ENCODE measurements at places on chromosomes 4 and X.

DNA sequence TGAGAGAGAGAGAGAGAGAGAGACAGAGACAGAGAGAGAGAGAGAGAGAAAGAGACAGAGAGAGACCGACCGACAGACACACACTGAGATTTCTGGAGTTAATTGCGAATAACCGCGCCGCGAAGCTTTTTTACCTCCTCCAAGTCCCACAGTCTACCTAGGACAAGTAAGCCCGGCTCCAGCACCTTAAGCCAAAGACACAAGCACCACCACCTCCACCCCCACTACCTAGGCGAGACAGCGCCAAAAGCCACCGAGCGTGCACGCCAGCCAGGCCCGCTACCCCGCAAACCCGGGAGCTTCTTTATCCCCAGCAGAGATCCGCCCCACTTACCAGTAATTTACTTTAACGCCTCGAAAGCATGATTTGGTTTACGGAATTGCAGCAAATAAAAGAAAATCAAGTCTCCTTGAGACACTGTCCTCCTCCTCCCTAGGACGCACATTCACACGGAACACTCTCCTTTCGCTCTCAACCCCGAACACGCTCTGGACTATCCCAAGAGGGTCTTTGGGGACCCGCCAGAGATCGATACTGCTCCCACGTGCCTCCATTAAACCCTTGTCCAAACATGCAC, 649.6 kb upstream of the DIPK2B start:
- no peak for DNase-seq

GRCh38 chr4:81459228-81459627, 12.5 kb downstream of the RASGEF1B start:
- DNase-seq = no peak

GRCh38 chr4:65422109-65422508, 248.2 kb downstream of the EPHA5 start:
- DNase-seq = no peak

GRCh38 chr4:138674209-138674608, 341.4 kb upstream of the NOCT start:
- no peak for DNase-seq

DNA sequence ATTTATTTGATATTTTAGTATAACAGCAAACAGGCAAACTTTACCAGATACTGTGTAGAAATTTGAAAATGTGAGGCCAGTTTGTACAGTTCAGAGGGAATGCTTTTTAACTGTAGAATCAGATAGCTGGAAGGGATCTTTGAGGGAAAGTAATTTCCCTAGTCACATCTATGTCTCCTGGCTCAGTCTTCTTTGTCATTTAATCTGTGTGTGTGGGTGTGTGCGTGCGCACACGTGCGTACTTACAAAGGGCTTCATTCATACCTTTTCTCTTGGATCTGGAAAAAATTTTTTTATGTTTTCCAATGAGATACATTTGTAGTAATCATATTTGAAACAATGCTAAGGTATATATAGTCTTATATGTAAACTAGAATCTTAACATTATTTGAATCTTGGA, 44.6 kb downstream of the IL13RA1 start:
- DNase-seq = no peak

GRCh38 chr4:175891851-175892250, 79.8 kb upstream of the GPM6A start:
- DNase-seq = no peak

GRCh38 chrX:134158821-134159512, 78.0 kb upstream of the CCDC160 start:
- DNase-seq = no peak

DNA sequence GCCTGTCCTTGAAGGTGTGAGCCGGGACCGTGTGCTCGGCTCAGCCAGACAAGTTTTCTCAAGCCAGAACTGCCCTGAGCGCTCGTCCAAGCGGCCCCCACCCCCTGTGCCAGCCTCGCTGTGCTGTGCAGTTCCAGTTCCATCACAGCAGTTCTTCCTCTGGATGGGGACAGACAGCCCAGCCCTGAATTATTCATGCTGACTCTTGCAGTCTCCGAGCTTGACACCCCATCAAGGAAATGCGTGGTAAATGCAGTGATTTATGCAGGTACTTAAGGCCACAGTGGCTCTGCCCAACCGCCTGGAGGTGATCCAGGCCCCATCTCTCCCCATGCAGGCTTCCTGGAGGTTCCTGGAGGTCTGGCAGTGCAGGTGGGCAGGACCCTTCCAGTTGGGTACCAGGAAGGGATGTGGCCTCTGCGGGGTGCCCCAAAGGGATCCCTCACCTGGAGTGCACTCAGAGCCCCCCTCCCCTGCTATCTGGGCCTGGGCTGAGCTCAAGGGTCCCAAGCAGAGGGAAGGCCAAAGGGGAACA, 44.8 kb upstream of the HMX1 start:
- peak; percentile 20 for DNase-seq

- no peak for DNase-seq
Observed at GRCh38 chrX:9033179-9033578, 748 bp downstream of the FAM9B start.

DNA sequence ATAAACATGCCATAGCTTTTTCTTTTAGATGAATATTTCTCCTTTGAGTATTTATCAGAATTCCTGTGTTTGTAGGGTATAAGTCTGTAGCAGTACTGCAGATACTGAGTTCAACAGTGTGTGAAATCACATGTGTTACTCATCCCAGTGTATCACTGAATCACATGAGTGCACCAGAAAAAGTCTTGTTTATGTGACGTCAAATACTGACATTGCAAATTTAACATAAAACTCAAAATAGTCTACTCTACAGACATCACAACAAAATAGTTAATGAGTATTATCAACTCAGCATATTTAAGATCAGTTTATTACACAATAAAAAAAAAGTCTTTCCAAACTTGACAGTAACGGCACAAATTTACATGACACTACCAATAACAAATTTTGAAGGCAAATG, 221.3 kb downstream of the DCTD start:
- DNase-seq = no peak

DNA sequence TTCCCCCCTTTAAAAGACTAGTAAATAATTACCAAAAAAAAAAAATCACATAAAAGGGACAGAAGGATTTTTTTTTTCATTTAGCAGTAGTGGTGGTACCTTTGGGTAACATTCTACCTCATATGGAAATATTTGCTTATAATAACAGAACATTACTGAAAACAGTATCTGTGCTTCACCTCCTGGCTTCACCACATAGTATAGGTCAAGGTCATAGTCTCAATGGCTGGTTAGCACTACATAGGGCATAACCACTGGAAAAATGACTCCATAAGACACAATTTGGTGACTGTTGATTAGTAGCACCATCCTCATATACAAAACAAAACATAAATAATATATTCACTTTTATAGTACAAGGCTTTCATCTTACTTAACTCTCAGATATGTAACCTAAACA, 34.7 kb downstream of the MANBA start:
- no peak for DNase-seq

GRCh38 chr4:76476571-76476970, 41.5 kb downstream of the SHROOM3 start:
- no peak for DNase-seq

DNA sequence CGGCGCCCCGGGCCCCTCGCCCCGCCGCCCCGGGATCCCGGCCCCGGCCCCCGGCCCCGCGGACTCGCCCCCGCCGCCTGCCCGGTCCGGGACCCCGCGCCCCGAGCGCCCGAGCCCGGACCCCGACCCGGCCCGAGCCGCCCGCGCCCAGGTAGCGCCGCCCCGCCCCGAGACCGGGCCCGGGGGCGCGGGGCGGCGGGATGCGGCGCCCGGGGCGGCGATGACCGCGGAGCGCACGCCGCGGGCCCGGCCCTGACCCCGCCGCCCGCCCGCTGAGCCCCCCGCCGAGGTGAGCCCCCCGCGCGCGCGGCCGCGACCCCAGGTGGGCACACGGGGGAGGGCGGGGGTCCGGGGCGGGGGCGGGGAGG, 224 bp downstream of the FGFRL1 start:
- DNase-seq = no peak

DNA sequence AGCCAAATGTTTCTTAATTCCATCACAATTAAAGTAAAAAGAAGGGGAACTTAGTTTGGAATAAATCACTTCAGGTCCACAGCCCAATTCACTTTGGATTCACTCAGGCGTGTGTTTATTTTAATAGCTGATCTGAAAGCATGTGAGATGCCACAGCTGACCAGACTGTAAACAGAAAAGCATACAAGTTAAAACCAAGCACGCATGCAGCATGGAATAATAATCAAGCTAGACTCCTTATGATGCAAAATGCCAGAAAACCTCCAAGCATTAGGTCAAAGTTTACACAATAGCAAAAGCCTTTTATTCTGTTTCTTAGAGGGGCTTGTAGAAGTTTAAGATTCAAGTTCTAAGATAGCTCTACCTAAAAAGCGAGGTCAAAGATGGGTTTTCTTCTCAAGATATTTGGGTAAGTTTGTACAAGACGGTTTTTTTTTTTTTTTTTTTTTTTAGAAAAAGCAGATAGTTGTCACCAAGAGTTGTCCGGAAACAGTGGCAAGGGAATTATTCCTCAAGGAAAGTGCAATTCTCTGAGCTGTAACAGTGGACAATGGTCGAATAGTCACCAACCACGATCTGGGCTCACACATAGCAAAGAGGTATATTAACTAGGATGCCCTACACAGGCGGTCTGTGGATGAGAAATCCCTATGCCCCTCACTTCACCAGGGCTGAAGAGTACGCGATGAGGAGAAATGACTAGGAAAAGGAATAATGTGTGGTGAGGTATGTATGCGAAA, 763 bp upstream of the PRRG1 start:
- no peak for DNase-seq

DNA sequence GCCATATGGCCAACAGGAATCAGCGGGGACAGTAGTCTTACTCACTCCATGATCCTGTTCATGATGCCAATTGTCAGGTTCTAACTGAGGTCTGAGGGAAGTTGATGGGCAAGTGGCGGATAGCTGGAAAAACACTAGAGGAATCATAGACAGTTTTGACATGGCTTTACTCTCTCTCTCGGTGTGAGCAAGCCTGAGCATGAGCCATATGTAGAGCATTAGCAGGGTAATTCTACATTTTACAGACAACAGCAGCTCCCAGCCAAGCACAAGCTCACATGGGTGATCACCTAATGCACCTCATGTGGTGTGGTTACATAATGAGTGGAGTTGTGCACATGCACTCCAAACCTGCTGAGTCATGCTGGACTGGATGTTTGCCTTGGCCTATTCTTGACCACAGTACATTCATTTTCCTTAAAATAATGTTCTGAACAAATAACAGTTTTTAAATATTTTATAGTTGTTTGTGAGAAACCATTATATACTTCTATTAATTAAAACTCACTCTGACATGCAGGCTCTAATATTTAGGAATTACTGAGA, 429.2 kb downstream of the GPAT3 start:
- DNase-seq = no peak

DNA sequence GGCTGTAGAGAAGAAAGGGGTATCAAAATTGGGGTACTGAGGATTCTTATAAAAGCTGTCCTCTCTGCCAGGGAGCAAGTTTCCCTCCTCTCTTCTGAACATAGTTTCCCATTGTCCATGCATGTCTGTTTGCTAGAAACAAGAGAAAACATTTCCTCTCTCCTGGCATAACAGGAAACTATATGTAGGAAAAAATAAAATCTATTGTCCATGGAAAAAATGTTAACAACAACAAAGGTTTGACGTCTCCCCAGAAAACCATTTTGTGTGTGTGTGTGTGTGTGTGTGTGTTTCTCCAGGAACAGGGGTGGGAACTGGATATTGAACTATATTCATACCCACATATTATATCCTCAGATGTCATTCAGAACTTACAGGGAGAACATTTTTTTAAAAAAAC, 107.2 kb downstream of the GASK1B start:
- DNase-seq = no peak

- no peak for DNase-seq
Observed at GRCh38 chr4:117135634-117136354, 50.4 kb upstream of the TRAM1L1 start.

- DNase-seq = no peak
Observed at GRCh38 chr4:156779774-156780173, 191.8 kb downstream of the PDGFC start.

DNA sequence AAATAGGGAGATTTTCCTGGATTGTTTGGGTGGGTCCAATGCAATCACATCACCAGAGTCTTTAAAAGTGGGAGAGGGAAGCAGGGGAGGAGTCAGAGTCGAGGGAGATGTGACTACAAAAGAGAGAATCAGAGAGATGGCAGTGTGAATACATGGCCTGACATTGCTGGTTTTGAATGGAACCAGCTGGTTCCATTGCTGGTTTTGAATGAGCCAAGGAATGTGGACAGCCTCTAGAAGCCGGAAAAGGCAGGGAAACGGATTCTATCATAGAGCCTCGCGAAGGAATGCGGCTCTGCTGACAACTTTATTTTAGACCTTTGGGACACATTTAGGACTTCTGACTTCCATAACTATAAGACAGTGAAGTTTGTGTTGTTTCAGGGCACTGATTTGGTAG, 627.0 kb upstream of the HTR2C start:
- no peak for DNase-seq

GRCh38 chrX:15128861-15129260, 141.0 kb downstream of the ASB9 start:
- DNase-seq = no peak

- no peak for DNase-seq
Observed at GRCh38 chrX:127177966-127178365, 358.4 kb downstream of the PRR32 start.

GRCh38 chrX:85084770-85085393, 81.2 kb downstream of the APOOL start:
- DNase-seq = no peak

GRCh38 chrX:110171442-110171841, 146.4 kb downstream of the AMMECR1 start:
- DNase-seq = no peak

DNA sequence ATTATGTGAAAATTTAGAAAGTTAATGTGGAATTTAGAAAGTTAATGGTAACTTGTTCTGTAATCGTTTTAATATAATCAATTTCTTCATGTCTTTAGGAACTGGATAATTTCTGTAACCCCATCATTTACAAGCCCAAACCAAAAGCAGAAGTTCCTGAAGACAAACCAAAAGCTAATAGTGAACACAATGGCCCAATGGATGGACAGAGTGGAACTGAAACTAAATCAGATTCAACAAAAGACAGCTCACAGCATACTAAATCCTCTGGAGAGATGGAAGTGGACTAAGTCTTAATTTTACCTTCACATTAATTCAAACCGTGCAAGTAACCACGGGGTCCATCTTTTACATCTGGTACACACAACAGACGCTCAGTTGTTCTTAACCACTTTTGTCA, 48.1 kb upstream of the PLK4 start:
- no peak for DNase-seq

DNA sequence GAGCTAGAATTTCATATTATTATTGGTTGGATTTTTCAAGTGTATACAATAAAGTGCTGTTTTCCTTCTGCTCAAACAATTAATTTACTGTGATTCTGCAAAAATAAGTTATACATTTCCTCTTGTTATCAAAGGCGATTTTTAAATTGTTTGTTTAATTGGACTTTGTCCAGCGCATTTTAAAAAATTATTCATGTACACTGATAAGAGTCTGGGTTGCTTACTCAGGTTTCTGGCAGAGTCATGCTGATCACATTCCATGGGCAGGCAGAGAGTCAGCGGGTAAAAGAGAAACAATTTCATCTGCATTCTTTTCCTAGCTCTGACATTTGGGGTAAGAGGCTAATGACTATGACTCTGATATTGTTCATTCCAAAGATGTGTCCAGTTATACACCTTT, 8.9 kb downstream of the FAT4 start:
- DNase-seq = no peak

GRCh38 chrX:143437439-143437838, 79.8 kb downstream of the SPANXN3 start:
- no peak for DNase-seq
